ENCODE measurements at places on chromosomes 3 and 15.

DNA sequence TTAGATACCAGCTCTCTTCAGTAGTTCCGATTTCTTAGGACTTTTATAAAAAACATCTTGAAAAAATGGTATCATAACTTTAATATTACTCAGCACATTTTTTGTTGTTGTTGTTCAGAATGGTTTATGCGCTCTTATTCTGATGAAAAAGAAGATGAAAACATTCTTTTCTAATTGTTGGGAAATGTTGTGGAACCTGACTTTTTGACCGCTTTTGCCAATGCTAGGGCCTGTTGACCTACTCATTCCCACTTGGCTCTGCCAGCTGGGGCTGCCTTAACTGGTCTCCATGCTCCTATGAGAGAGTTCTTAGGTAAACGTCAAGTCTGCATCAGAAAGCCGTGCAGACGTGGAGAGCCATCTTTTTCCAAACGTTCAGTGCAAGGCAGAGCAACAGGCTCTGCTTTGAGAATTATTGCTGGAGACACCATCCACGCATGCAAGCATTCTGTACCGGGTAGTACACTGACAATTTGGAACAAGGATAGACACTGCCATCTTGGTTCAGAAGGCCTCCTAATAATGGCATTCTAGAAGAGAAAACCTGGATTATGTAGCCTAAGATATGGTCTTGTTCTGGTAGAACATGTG, 176.8 kb downstream of the GHSR start:
- no peak for DNase-seq

DNA sequence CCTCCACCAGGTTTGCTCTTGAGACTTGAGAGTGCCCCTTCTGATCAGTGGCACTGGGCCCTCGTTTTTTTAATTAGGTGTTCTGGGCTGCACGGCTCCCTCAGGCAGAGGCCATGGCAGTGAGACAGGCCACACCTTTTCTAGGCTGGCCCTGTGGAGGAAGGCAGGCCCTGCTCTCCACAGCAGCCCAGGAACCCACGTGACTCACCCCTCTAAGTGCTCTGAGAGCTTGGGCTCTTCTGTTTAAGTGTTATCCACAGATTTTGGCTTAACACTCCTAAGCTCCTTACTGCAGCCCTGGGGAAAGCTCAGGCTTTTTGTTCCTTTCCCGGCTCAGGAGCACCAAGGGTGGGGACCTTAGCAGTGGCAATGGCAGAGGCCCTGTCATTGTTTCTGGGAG, 463.2 kb upstream of the GBE1 start:
- no peak for DNase-seq

GRCh38 chr3:128855569-128855968, 23.9 kb upstream of the ACAD9 start:
- DNase-seq: no peak

DNA sequence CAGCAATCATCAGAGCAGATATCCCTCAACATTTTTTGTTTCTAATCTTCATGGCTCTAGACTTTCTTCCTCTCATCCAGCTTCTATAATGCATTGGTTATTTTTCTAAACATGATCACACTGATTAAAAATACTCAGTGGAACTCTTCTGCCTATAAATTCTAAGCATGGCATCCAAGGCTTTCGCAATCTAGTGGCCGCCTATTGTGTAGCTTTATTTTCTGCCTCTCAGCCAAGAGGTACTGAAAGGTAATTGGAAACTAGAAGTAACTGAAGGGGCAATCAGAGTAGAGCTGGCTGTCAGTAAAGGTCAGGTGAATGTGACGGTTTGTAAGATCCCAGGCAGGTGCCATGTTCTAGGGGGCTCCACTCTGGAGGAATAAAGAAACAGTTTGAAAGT, 33.4 kb downstream of the OXSM start:
- DNase-seq: no peak

DNA sequence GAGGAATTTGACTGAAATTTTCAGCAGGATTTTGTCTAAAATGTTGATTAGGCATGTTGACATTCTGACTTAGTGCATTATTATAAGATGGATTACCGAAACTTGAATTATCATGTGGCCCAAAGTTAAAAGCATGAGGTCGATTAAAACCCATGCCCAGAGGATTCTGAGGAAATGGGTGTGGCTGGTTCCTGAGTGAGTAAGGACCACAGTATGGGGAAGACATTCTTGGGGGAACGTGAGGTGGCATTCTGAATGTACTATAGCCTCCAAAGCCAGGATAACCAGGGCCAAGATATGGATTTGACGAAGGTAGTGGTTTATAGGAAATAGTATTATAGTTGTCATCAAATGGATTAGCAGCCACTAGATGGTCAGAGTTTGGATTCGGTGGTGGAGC, 38.7 kb upstream of the DNAAF4 start:
- no peak for DNase-seq

GRCh38 chr3:77242371-77242770, 202.5 kb downstream of the ROBO2 start:
- no peak for DNase-seq

DNA sequence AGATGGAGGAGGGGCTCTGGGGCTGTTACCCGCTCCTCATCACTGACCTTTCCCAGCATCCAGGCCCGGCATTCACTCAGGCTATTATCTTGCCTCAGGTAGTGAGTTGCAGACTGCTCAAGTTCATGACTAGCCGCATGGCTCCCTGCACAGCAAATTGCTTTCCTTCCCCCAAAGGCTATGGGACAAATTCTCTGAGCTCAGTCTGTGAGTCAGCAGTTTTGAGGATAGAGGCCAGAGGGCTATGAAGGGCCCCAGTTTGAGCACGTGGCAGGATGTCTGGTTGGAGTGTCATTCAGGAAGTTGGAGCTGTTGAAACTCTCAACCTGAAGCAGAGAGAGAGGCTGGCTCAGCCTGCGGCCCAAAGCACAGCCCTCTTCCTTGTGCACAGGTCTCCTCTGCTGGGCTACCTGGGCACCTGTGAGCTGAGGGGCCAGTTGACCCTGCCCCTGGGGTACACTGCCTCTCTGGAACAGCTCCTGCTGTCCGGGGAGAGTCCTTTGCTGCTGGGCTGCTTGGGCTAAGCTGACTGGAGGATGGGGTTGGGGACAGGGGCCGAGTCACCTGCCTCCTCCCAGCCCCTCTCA, 7.9 kb downstream of the FAH start:
- DNase-seq: peak; percentile 58
